ENCODE measurements at places on chromosomes 7 and 10.

DNA sequence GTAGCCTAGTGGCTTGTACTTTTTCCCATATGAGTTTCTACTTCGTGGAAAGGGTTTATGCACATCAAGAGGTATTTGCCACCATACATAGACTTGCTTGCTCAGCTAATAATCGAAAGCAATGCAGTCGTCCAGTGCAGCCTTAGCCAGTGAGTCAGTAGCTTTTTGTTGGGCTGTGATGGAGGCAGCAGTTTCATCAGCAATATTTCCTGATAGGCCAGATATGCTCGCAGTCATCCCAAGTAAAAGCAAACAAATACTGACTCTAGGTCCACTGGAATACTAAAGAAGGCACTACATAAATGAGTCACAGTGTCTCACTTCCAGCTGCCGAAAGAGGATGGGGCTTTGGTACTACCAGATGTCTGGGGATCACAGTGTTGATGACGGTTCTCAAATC is 2.1 kb upstream of the BNIP3 start:
- DNase-seq, result no peak

- no peak for DNase-seq
Observed at GRCh38 chr7:35987016-35987415, 166.0 kb upstream of the EEPD1 start.

- DNase-seq, result no peak
Observed at GRCh38 chr7:156169474-156170370, 357.5 kb upstream of the SHH start.

GRCh38 chr7:155225516-155225915 is 72.2 kb upstream of the INSIG1 start:
- no peak for DNase-seq

GRCh38 chr10:109215291-109216075 is 707.8 kb downstream of the XPNPEP1 start:
- no peak for DNase-seq

- DNase-seq, result no peak
Observed at GRCh38 chr10:104587751-104588150, 53.3 kb upstream of the SORCS3 start.

GRCh38 chr7:30764030-30764975 is 6.9 kb upstream of the MINDY4 start:
- DNase-seq, result no peak

DNA sequence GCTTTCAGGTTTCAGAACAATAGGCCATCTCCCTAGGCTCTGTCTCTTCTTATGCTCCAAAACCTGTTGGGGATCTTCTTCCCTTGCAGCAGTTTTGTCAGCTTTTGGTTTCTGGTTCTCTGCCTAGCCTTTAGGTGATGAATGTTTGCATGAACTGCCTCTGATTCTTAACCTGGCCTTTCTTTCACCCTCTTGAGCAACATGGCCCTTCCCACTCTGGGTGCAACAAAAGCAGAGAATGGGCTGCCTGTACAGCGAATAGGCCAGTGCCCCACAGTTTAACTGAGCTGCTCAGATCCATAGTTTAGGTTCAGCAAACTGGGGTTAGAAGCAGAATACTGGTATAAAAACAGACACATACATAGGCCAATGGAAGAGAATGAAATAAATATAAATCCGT is 18.1 kb upstream of the NUP205 start:
- DNase-seq, result no peak

- no peak for DNase-seq
Observed at GRCh38 chr7:152050547-152050971, 25.1 kb downstream of the GALNT11 start.

- no peak for DNase-seq
Observed at GRCh38 chr10:2296179-2296891, 559.0 kb upstream of the ADARB2 start.

DNA sequence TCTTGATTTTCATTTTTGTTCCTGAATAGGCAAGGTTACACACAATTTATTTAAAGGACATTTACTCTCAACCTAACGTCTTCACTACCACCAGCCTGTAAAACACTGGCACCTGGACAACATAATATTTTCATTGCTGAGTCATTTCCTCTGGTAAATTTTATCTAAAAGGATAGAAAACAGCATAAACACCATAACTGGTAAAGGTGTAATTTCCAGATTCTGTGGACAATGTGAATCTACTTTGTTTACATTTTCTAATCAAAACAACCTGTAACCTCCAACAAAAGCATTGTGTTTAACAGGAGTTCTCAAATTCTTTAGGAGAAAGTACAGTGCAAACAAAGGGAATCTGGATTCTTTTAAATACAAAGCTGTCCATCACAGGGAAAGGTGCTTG is 472.0 kb upstream of the AKR1E2 start:
- DNase-seq, result no peak

GRCh38 chr7:151672716-151673115 is 153.0 kb upstream of the RHEB start:
- DNase-seq, result no peak

- no peak for DNase-seq
Observed at GRCh38 chr10:61751599-61751998, 88.9 kb downstream of the CABCOCO1 start.

DNA sequence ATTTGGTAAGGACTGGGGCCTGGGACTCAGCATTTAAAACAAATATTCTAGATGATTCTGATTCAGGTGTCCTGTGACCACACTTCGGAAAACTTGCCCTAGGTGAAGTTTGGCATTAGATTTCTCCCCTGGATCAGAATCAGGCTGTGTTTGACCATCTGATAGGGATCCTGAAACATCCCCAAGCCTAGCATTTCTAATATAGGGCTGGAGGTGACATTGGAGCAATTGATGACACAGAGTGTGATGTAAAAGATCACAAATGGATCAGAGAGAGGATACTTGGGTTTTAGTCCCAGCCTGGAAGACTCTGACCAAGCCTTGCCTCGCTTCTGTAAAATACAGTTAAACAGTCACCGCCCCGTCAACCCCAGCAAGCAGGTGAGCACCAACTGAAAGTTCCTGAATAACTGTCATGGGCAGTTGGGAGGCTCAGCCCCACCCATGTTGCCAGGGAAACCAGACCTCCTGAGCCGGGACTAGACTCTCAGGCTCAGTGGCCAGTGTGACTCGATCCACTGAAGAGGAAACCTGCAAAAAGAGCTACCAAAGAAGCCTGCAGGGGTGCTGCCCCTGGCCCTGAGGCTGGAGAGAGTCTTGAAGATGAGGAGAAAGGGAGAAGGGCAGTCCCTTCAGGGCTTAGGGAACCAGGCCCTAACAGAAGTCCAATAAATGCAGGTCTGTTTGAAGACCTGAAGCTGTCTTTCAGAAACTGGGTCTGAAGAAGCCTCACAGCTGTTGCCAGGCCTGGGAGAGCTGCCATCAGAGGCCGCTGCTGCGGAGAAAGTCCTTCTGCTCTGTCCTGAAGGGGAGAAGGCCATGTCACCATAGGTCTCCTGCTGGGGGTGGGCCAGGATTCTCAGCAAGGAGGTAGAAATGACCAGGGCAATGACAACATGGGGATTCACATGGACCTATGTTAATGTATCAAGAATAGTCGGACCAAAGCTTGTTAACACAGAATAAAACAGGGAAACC is 126.1 kb upstream of the KCNMA1 start:
- no peak for DNase-seq

- no peak for DNase-seq
Observed at GRCh38 chr10:6347391-6347951, 144.7 kb downstream of the PFKFB3 start.

GRCh38 chr7:90402785-90403173 is 482 bp upstream of the CLDN12 start:
- DNase-seq, result no peak

- no peak for DNase-seq
Observed at GRCh38 chr10:33660329-33660728, 325.9 kb upstream of the NRP1 start.

GRCh38 chr7:101733713-101734475 is 83.5 kb upstream of the CUX1 start:
- DNase-seq, result no peak

All from stimulated activated CD8-positive, alpha-beta memory T cell treated with anti-CD3 and anti-CD28 coated beads, Interleukin-7, amount 100 ng/mL, for 1 hour (primary cell).